Fibroblast of skin of right quadriceps (primary cell): ENCODE measurements at places on chromosomes 5 and 9.

DNA sequence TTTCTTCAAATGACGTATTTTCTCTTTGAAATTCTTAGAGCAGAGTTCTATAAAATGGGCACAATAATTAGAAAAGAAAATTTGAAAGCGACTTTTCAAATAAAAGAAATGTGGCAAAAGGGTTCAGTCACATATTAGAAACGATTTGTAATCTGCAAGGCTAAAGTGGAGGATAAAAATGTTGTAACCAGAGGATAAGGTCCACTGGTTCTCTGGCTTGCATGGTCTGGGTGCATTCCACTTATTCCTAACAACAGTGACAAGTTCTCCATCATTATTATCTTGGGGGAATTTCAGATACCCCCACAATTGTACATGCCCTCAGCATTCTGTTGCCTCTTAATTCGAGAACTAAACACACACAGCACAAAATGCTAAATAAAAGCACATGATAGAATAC, 91.1 kb downstream of the IQGAP2 start:
- no peak for DNase-seq

DNA sequence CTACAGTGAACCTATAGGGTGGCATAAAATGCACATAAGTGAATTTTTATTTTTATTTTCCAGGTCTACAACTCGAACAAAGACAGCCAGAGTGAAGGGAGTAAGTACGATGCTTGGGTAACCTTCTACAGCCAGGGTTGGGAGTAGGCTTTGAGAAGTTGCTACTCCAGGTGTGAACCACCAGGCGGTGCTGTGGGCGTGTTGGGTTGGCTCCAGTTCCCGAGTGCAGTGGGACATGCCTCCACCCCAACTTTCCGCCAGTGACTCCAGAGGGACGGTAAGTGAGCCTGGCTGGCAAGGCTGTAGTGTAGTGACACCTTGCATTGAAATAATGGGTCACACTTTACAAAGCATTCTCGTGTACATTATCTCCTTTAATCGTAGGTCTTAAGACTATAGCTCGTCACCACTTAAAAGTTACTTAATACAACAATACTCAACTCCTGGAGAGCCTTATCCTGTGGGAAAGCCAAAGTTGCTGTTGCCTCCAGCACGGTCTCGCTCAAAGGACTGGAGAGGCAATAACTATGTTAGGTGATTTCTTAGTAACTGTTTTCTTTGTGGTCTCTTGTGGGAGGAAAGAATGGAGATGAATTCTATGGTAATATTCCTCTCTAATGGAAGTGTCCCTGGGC, 244.0 kb downstream of the ARHGAP26 start:
- no peak for DNase-seq

- no peak for DNase-seq
Measured at GRCh38 chr9:128995791-128996190, 32.3 kb downstream of the SH3GLB2 start.

DNA sequence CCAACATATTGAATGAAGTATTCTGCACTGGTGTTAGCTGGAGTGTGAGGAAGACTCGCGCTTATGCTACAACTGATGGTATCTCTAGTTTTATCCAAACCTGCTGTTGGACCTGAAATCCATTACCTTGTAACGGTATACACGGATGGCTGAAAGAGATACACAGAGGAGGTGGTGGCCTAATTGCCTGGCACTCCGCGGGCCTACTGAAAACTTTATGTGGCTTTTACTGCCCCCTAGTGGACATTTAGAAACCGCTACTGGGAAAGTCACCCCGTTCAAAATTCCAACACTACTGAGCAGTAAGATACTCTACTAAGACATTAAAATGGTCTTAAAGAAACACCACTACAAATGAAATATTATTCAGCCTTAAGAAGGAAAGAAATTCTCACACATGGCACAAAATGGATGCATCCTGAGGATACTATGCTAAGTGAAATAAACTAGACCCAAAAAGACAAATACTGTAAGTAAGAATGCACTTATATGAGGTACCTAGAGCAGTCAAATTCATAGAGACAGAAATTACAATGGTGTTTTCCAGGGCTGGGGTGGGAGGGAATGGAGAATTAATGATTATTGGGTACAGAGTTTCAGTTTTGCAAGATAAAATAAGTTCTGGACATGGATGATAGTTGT, 100.4 kb downstream of the TTLL11 start:
- DNase-seq = peak; percentile 69

- no peak for DNase-seq
Measured at GRCh38 chr9:18976221-18976708, 56.7 kb downstream of the SAXO1 start.

DNA sequence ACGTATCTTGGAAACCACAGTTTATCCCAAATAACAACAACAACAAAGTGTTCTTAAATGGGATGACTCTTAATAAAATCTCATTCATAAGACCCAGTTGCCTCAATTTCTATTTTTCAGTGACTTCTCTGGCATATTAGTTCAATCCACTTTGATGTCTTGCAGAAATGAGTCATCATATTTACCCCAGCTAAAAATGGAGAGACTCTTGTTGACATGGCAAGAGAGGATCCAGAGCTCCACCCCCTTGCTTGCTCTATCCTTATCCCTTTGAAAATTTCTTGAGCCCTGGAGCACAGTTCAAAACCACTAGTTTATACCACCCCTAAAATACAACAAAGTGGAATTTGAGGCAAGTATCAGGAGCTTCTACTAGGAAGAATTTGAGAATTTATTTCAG, 20.8 kb downstream of the VCAN start:
- no peak for DNase-seq

DNA sequence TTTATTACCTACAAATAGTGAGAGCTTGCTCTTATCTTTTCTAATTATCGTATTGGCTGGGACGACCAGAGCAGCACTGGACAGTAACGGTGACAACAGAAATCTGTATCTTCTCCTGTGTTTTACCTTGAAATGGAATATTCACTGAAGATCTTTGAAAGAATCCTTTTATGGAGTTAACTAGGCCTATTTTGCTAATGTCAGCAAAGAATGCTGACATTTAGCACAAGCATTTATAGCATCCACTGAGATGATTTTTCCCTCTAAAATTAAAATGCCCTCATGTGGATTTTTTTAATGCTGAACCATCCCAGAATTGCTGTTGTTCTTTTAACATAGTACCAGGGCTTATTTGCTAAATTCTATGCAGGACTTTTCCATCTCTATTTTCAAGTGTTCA, 59.4 kb downstream of the ROR2 start:
- peak; percentile 21 for DNase-seq

DNA sequence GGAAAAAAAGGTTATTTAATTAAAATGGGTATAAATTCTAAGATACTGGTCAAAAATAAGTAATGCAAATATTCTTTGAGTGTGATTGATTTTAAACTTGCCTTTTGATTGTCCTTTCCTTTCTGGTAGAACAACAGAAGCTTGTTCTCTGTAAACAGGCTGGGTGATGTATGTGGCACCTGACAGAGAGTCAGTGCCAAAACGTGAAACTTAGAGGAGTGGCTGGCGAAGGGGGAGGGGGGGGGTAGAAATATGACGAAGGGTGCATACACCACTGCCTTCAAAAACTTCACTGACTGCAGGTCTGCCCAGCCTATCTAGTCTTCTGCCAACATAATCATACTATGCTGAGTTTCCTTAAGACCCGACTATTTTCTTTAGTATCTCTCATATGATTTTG, 629.8 kb upstream of the SEMA6A start:
- DNase-seq = no peak
